ENCODE measurements at places on chromosomes 12 and 14. TPM values are rescaled to one million over a fixed set of nuclear protein-coding genes. Genes with fewer than 3 reads are reported as not detected.

The ETFBKMT gene
- 0.30 TPM for polyA plus RNA-seq

GRCh38 chr12:4147031-4147481 is 126.5 kb upstream of the CCND2 start:
- DNase-seq, result peak; percentile 59

GRCh38 chr12:56241424-56242303 is 11.8 kb downstream of the SLC39A5 start:
- no peak for DNase-seq

The KRT83 gene
- not detected for polyA plus RNA-seq

DNA sequence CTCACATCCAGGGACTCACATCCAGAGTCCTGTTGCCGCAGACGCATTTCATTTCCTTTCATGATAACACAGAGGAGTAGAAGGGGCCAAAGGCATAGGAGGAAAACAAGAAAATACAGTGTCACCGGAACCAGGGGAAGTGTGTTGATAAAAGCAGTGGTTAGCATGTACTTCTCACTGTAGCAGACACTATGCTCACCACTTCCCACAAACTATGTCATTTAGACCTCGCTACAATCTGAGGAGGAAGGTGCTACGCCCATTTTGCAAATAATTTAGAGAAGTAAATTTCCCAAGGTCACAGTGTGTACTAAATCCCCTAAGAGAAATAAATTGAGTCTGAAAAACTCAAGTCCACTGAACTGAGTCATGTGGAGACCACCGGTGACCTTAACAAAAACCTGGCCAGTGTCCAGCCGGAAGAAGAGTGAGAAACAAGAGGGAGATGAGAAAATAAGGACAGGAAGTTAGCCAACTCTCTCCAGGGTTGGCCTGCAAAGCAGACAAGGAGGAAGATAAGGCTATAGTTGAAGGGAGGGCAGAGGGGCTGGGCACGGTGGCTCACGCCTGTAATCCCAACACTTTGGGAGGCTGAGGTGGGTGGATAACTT is 25.8 kb upstream of the TMCC3 start:
- peak; percentile 83 for DNase-seq

The RIC8B gene
- 2.2 TPM for polyA plus RNA-seq

DNA sequence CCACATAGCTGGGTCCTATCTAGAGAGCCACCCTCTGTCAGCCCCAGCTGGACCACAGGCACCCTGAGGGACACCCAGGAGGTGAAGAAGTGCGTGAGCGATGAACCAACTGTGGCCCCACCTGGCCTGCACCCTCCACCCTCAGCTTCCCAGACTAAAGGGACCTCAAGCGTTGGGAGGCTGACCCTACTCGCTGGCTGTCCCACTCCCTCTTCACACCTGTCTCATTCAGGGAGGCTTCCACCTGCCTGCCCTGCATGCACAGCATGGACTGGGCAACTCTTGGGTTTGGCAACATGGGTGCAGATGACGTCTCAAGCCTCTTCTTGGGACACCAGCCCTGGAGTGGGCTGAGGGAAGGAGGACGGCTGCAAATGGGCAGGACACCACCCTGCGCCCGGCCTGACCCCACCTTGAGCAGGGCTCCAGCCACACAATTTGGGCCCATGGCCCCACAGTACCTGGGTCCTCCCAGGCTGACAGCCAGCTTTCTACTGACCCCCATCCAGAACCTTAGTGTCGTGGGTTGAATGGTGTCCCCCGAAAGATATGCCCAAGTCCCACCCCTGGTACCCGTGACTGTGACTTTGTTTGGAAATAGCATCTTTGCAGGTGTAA is 2.1 kb downstream of the TMEM179 start:
- no peak for DNase-seq

DNA sequence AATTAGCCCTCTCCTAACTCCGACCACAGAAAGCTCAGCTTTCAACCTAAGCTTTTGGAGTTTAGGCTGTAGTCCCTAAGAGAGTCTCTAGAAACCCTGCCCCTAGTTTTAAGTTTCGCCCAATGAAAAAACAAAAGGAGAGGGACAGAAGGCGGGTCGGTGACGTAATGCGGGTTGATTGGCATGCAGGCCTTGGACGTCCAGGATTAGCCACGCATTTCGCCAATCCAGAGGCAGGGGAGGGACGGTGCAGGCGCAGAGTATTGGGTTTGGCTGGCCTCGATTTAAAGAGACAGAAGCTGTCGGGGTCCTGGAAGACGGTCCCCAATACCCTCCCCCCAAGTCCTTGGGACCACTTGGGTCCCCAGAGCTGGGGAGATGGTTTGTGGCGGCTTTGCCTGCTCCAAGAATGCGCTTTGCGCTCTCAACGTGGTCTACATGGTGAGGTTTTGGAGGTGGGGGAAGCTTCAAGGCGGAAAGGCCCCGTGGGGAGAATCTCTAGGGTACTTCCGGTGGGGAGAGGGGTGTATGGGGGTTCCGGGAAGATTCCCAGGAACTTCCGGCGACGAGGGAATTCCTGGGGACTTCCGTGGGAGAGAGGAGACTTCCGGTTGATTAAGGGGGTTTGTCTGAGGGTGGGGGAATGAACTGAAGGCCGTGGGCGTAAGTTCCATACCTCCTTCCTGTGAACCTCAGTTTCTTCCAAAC is at the start of gene TSPAN31:
Gene TSPAN31 (plus strand): TSS at position 263 of the 708 bp plus-strand sequence. CDS start 116 bp downstream, at position 379.
- DNase-seq, result peak; percentile 97

The ANAPC7 gene
- 60.1 TPM for polyA plus RNA-seq

The AGAP2 gene
- 17.1 TPM for polyA plus RNA-seq

- peak; percentile 96 for DNase-seq
Measured at GRCh38 chr14:101876555-101876938, 87.8 kb upstream of the DYNC1H1 start.

The REP15 gene
- polyA plus RNA-seq, result not detected

- no peak for DNase-seq
Measured at GRCh38 chr14:65016471-65016870, 29.8 kb downstream of the FNTB start.

DNA sequence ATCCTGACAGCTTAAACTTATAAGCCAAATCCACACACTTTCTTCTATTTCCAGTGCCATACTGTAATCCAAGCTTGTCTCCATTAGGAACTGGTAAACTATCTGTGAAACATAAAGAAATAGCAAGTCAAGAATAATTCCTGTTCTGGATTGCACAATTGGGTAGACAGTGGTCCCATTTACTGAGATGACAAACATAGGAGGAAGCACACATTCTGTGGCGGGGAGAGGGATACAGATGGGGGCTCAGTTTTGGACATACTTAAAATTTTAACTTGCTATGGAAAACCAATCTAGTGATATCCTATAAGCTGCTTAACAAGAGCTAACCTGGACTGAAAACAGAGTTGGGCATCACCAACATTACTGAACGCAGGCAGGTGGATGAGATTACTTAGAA is 16.3 kb downstream of the MAP4K5 start:
- DNase-seq, result no peak

DNA sequence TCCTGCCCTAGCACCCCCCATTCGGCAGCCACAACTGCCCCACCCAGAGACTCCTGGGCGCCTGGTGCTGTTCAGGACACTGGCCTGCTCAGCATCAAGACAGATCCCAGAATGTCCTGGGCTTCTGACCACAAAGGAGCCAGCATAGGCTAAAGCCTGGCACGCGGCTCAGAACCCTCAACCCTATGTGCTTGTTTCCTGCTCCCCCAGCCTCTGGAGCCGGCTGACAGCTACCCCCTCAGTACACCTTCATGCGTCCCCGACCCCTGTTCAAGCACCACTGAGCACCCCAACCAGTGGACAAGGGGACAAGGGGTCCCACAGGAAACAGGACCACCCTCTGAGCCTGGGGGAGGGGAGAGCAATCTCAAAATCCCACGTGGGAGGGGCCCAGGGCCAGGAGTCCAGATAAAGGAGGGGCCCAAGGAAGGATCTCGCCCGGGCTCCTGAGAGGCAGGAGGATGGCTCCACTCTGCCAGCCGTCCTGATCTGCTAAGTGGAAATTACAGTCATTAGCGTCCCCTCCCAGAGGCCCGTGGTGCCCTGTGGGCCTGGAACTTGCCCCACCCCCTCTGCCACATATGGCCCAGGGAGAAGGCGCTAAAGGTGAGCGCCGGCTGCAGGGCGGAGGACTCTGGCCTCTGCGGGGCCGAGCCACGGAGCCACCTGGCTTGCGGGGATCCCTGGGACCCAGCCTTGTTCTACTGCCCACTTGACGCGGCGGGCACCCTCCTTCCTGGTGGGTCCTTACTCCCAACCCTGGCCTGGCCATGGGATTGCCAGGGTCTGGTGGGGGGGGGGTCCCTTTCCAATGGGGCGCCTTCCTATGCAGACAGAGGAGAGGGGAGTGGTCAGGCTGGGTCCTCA is 27.2 kb upstream of the GPR132 start:
- DNase-seq, result peak; percentile 42

GRCh38 chr14:76771437-76771980 is 10.2 kb downstream of the VASH1 start:
- no peak for DNase-seq

GRCh38 chr14:68634332-68634731 is 158.5 kb downstream of the ZFP36L1 start:
- DNase-seq, result no peak

GRCh38 chr12:104749545-104749944 is 208.5 kb downstream of the SLC41A2 start:
- DNase-seq, result no peak

GRCh38 chr14:76710056-76711010 is 50.9 kb upstream of the VASH1 start:
- DNase-seq, result peak; percentile 49

DNA sequence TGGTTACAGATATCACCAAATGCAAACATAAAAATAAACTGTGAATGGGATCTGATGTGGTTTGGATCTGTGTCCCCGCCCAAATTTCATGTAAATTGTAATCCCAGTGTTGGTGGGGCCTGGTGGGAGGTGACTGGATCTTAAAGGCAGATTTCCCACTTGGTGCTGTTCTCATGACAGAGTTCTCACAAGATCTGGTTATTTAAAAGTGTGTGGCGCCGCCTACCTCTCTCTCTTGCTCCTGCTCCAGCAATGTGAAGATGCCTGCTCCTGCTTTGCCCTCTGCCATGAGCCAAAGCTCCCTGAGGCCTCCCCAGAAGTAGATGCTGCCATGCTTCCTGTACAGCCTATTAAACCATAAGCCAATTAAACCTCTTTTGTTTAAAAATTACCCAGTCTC is 47.8 kb downstream of the SLC25A21 start:
- DNase-seq, result no peak

The RFX4 gene
- not detected for polyA plus RNA-seq

The ART4 gene
- polyA plus RNA-seq, result not detected

Measured in B cell (primary cell).